ENCODE measurements at places on chromosomes 3 and 15.

- no peak for DNase-seq
These were observed 54.8 kb upstream of the TNFSF10 start for GRCh38 chr3:172577987-172578570.

DNA sequence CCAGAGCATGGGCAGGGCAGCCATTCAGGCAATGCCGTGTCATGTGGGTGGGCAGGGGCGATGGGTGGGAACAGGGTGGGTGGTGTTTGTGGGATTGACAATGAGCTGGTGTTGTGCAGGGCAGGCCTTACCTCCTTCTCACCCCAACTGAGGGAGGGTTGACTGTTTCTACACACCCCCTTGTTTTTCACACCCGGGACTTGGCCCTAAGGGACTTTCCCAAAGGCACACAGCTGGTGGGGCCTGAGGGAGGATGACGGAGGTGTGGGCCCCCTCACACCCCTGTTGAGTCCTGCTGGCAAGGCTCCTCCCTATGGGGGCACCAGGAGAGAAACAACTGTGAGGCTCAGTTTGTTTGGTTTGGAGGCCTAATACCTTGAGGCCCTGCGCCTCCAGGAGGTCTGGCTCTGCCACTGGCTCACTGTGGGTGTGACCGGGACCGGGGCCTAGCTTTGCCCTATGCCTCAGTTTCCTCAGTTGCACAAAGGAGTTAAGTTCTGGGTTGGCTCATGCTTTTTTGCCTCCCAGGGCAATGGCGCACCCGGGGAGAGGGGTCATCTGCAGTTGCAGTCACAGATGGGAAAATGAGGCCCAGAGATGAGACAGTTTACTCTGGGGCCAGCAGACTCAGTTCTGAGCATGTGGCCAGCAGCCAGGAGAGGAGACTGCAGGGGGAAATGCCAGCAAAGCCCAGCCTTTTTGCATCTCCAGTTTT is 5.1 kb upstream of the DNAH1 start:
- peak; percentile 87 for DNase-seq

DNA sequence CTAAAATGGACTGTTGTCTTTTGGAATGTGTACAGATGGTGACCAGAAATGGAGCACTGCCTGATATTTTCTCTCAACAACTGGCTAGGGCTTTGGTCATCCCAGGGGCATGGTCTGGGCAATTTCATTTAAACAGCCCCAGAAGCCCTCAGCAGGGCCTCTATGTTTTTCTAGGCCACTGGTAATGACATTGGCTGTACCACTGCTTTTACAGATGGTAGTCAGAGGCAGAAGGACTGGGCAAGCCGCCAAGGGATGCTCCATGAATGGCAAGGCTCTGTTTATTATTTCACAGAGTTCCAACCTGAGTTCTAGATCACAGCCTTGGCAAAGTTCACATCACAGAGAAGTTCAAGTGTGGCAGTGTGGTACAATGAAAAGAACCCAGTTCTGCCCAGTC is 37.0 kb upstream of the LMCD1 start:
- DNase-seq: no peak

- no peak for DNase-seq
These were observed 37.0 kb downstream of the PIK3R4 start for GRCh38 chr3:130709671-130710070.

GRCh38 chr3:59877263-59878037 is 827.6 kb upstream of the CFAP20DC start:
- no peak for DNase-seq

- no peak for DNase-seq
These were observed 82.4 kb upstream of the VGLL4 start for GRCh38 chr3:11726146-11726545.

DNA sequence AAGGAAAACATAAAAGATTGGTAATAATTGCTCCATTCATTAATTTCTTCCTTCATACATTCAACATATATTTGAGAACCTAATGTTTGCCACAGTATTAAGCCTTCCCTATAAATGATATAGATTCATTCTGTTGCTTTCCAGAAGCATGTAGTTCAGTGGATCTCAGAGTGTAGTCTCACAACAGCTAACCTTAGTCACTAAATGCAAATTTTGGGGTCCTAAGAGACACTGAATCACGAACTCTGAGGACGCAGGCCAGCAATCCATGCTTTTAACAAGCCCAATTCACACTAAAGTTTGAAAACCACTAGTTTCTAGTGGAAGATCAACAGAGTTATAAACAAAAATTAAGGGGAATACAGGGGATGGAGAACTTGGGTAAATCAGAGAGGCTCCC is 7.2 kb upstream of the AQR start:
- no peak for DNase-seq

Data from GM13976 (cell line).